Right ventricle myocardium superior (tissue), 1 donor: ENCODE measurements at places on chromosomes 5 and 9.

DNA sequence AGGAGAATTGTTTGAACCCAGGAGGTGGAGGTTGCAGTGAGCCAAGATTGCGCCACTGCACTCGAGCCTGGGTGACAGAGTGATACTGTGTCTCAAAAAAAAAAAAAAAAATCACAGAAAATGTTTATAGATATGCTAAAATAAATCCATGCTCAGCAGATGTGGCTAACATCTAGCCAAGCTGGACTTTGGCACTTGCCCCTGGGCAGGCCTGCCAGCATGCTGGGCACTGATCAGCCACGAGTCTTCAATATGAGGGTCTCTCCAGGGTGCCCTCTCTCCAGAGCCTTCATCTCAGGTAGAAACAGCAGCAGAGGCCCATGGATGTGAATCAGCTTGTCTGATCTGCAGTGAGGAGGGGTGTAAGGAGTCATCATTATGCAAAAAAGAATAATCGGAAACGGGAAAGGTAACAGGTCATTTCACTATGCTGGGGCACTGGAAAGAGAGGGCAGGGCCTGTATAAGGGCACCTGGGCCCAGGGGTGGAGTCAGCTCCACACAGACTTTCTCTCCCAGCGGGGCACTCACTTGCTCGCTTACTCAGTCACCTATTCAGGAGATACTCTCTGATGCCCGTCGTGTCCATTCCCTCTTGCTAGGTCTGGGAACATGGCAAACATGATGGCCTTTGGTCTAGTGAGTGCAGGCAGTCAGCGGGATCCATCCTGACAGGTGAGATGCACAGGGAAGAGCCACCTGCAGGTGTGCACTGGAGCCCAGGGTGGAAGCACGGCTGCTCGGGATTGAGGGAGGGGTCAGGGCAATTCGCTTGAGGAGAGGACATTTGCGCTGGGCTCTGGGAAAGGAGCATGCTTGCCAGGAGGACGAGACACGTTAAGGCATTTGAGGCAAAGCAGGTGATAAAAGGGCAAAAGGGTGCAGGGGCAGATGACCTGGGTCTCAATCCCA is 17.1 kb downstream of the RNF44 start:
- DNase-seq, result no peak

DNA sequence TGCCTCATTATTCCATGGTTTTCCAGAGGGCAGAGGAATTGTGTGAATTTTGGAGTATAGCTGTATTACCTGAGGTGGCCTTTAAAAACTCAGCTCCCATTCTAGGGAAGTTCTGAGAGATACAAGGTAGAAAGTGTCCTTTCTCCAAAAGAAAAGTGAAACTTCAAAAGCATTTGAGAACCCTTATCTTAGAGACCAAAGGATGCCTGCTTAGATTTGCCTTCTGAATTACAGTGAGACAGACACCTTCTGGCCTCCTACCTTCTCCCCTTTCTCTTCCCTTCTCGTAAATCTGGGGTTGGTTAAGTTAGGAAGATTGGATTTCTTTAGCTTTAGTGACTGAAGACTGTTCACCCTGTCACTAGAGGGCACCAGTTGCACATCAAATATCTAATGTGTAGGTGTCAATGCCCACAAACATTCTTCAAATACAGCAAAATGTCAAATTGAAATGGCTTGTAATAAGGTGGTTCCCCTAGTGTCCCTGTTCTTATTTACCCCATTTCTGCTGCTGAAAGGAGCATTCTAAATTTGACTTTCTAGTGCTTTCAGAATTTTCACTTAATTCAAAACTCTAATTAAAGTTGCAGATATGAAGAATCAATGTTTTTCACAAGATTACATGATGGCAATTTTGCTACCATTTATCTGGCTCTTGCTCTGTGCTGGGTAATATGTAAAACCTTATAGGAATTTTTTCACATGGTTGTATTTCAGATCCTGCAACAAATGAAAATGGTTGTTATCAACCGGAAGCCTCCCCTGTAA is 46.7 kb downstream of the PRRC1 start:
- no peak for DNase-seq

DNA sequence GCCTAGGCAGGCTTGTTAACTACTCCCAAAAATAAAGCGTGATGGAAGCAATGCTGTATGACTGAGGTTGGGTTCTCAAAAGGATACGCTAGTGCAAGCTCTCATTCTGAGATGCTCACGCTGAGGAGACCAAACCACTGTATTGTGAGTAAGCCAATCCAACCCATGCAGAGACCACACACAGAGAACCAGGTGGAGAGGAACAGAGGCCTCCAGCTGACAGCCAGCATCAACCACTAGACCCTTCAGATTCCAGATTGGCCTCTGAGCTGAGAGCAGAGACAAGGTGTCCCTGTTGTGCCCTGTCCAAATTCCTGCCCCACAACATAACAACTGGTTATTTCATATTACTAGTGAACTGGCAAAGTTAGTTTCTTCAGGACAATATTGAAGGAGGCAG is 4.5 kb downstream of the TSTD2 start:
- DNase-seq, result no peak

- no peak for DNase-seq
Observed at GRCh38 chr5:151196556-151197290, 27.2 kb downstream of the CCDC69 start.

DNA sequence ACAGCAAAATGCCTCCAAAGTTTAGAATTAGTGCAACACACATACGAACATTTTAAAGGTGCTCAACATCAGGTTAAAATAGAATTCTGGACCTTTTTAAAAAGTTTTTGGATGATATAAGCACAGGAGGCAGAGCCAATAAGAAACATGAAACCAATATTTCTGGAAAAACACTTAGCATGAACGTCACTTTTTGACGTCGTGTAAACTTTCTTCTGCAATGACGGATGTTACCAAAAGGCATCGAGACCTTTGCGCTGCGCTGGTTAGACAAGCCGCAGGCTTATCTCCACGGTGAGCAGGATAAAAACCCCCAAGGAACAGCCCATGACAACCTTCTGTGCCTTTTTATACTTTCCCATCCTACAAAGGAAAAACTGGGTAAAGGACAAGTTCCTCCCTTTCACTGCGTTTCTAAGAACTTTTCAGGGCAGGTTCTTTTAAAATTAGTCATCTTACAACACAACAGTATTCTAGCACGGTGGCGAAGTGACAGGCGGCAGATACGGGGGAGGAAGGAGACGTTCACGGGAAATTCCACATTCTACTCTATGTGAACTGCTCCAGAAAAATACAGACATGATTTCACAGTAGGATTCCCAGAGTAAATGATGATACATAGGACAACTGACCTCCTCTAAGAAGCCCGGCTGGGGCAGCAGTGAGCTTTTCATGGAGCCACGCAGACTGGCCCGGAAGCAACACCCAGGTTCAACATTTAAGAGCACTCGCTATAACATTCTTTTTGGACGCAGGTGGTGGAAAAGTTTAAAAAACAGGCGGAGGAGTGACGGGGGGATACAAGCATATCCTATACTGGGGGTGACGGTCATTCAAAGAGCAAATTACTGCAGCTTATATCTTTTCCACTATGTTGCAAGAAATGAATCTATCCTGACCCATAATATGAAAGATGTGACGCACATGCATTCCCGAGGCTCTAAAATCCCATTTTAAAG is 52.4 kb downstream of the USP20 start:
- DNase-seq, result no peak

DNA sequence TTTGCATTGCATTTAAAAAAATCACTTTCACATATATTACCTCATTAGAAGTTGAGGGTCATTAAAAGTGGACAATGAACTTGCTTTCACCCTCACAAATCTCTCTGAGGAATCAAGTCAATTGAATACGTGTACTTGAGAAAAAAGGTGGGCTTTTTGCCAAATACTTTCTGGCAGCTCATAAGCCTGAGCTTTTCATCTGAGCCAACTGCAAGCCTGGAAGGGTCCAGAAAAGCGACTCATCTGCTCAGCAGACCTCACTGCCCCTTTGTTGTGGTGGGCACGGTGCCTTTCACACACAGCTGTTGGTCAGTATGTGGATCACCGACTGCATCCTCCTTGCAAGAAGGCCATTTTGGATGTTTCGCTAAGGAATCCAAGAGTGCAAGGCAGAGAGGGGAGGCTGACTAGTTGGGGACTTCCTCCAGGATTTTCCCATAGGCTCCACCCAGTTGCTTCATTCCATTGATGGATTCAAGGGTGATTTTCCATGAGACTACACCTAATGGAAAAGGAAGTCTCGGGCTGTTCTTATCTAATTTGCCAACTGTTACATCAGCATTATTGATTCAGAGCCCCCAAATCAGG is 564.7 kb downstream of the PDE4D start:
- peak; percentile 46 for DNase-seq

GRCh38 chr9:7394002-7394774 is 405.4 kb downstream of the DMAC1 start:
- DNase-seq, result no peak

GRCh38 chr5:1026700-1027621 is 18.4 kb downstream of the NKD2 start:
- DNase-seq, result peak; percentile 48

- no peak for DNase-seq
Observed at GRCh38 chr5:65066387-65067146, 297.8 kb downstream of the CWC27 start.

GRCh38 chr9:108724652-108725051 is 131.1 kb downstream of the ACTL7B start:
- DNase-seq, result no peak

- peak; percentile 48 for DNase-seq
Observed at GRCh38 chr9:75636427-75637045, 253.9 kb upstream of the PCSK5 start.

DNA sequence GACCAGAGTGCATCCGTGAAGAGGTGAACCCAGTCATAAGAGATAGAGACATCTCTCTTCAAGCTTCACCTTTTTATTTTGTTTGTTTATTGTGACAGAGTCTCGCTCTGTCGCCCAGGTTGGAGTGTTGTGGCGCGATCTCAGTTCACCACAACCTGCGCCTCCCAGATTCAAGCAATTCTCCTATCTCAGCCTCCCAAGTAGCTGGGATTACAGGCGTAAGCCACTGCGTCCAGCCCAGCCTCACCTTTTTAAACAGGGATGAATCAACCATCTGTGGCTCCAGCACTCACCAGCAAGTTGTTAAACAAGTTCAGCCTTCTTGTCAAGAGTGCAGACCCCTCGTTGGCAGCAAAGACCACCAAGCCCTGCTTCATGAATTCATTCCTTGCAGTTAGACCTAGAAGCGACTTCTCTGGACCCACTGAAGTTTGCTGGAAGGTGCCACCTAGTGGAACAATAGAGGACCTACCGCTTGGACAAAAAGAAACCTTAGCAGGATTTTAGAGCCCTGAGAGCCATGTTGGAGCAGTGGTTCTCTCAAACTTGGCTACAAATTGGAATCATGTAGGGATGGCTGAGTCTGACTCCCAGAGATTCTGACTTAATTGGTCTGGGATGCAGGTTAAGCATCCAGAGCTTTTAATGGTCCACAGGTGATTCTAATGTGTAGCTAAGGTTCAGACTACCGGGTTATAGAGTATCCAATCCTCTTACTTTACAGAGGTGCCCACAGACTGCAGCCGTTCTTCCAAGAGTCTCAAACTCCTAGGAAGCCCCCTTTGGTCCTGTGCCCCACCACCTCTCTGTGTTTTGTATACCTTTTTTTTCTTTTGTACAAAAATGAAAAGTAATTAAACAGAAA is 10.5 kb upstream of the GALNT10 start:
- DNase-seq, result no peak

DNA sequence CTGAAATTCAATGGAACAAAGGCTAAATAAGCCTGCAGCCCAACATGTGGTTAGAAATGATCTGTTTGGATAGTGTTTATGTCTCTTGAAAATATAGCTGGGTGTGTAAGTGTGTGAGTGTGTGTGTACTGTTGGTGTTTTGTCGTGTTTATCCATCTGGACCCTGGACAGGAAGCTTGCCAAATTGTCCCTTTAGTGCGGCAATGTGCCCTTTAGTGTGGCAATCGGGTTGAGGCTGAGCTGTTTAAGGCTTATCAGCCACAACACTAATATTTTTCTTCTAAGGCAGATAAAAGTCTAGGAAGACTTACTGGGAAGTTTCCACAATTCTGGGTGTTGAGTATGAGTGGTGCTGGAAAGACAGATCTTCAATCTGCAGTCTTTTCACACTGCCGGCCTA is 180.2 kb downstream of the YTHDC2 start:
- DNase-seq, result no peak

GRCh38 chr9:61671276-61671973 is 481.6 kb downstream of the SPATA31A7 start:
- DNase-seq, result no peak

GRCh38 chr5:150521522-150521817 is 13.5 kb downstream of the NDST1 start:
- DNase-seq, result no peak

DNA sequence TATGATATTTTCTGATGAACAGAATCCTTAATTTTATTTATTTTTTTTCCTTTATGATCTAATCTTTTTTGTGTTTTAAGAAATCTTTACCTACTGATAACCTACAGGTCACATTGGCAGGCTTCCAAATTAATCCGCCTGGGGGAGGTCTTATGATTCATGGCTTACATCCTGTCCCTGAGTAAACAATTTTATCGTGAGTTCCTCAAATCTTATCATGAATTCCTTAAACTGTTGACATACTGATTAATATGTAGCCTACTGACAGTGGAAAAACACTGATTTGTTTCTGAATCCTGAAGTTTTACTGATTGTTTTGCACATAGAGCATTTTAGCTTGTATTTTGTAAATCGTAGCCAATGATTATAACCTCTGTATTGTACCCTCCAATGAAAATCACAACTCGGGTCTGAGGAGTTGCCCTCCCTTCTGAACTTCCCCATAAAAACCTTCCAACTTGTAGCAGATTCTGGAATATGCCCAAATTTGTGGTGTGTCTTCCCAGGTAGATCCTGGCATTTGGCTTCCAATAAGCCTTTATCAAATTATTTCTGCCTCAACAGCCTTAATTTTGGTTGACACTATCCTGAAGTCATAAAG is 105.6 kb downstream of the VCAN start:
- no peak for DNase-seq

- no peak for DNase-seq
Observed at GRCh38 chr9:90421786-90422185, 220.8 kb downstream of the DIRAS2 start.
